ENCODE measurements at places on chromosomes 6 and 20. TPM values are rescaled to one million over a fixed set of nuclear protein-coding genes. Genes with fewer than 3 reads are reported as not detected.

BICRAL gene
- 8.4 TPM for total RNA-seq

SPATA25 gene
- total RNA-seq = 1.2 TPM

EMILIN3 gene
- not detected for total RNA-seq

HLA-DQA1 gene
- total RNA-seq = not detected

ARFGEF3 gene
- 7.3 TPM for total RNA-seq

UNC93A gene
- not detected for total RNA-seq

All from mammary epithelial cell (primary cell).